ENCODE measurements at places on chromosomes 11 and 22.

- no peak for DNase-seq
Observed at GRCh38 chr11:84012171-84012826, 726.1 kb upstream of the CCDC90B start.

DNA sequence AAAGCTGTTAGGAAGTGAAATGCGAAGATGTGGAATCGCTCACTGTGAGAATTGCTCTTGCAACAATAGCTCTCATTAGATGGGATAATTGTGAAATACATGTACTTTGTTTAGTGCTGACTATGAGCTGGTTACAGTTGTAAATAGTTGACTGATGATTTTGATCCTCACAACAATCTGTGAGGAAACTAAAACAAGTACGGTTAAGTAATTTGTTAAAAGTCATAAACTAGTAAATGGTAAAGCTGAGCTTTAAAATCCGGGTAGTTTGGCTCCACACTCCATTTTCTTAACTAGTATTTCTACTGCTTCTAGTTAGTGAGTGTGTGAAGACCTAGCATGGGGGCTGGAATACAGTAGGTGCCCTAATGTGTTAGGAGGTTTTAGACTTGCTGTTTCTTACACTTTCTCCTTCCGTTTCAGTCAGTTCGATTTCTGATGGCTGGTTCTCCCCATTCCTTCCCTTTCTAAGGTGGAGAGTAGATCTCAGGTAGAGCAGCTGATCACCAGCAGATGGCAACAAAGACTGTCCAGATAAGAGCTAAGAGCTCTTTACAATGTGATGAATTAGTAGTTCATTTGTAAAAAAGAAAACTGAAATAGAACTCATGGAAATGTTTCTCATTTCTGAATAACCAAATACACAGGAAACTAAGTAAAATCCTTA is 16.3 kb upstream of the CYP2R1 start:
- no peak for DNase-seq

GRCh38 chr22:28023774-28024173 is 104.7 kb upstream of the PITPNB start:
- DNase-seq: no peak

DNA sequence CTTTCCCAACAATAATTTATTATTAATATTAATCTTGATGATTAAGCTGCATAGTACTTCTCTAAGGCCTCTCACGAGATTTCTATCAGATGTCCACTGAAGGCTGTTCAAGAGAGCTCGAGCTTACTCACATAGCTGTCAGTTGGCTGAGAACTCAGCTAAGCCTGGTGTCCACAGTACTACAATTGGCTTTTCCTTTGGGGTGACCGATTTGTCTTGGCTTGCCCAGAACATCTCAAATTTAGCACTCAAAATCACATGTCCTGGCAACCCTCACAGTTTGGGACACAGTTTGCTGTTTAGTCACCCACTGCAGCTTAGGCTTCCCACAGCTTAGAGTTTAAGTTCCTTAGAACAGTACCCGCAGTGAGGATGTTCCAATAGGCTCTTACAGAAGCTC is 96.5 kb downstream of the LUZP2 start:
- no peak for DNase-seq

GRCh38 chr11:61163714-61164605 is 2.7 kb upstream of the VPS37C start:
- no peak for DNase-seq
